ENCODE measurements at places on chromosomes 4 and X.

- DNase-seq, result no peak
Observed at GRCh38 chr4:170599894-170600293, 510.1 kb upstream of the AADAT start.

GRCh38 chr4:140861359-140862176 lies 105.4 kb upstream of the TBC1D9 start:
- peak; percentile 77 for DNase-seq

DNA sequence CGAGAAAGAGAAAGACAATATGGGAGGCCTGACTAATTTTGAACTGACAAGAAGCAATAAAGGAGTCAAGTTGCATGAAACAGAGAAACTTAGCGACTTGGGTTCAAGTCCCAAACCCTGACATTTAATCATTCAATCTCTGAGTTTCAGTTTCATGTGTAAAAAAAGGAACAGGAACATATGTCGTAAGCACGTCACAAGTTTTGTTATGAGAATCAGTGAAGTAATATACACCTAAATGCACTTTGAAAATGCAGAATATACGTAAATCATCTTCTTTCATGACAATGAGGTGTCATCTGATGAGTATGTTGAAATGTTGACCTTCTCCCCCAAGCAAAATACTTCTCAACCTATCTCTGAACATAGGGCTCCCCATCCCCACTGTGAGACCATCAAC lies 10.4 kb downstream of the ACOT9 start:
- no peak for DNase-seq

DNA sequence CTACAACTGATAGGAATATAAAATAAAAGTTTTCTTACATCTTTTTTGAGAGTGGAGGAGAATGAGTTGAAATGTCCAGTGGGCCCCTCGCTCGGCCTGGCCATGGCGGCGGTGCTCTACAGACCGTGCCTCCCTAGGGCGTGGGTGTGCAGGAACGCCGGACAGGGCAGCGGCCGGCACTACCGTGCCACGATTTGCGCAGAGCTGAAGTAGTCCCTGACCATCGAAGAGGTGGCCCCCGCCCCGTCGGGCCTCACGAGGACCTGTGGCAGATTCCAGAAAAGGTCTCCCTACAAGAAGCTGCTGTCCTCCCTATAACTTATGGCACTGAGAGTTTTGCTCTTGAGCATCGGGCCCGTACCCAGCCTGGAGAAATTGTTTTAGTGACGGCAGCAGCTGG lies 228.9 kb upstream of the ARHGAP24 start:
- no peak for DNase-seq

- no peak for DNase-seq
Observed at GRCh38 chrX:42837747-42838146, 59.8 kb upstream of the PPP1R2C start.

GRCh38 chr4:112140536-112140935 lies 4.7 kb upstream of the FAM241A start:
- no peak for DNase-seq

DNA sequence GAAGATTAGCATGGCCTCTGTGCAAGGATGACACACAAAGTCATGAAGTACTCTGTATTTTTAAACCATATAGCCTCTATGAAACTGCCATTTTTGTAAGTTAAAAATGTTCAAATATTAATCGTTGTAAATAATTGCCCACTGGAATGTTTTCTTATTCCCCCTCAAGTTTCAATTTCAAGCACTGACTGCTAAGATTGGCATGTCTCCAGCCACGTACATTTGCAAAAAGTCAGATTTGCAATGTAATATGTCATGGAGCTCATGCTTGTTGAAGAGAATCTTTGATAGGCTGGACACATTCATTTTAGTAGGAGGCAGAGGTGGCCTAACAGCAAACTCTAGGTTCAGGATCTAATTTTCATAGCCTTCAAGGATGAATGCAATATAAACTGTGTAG lies 124.7 kb downstream of the CBR4 start:
- no peak for DNase-seq

DNA sequence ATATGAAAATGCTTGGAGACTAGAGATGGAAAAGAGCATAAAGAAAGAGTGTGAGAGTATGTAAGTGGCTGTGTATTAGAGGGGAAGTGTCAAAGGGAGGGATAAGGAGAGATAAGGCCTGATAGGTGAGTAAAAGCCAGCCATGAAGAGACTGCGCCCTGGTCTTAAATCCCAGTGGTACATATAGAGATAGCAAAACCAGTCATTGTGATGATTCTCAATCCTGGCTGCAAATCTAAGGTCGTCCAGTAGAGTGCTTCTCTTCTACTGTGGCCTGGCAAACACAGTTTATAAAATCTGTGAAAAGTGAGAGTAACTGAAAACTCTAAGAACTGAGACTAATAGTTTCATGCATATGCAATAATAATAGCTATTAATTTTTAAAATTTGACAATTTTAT lies 86.9 kb downstream of the MAB21L2 start:
- DNase-seq, result no peak

GRCh38 chrX:7730071-7730470 lies 112.9 kb upstream of the VCX start:
- DNase-seq, result no peak

- no peak for DNase-seq
Observed at GRCh38 chr4:7590189-7590588, 155.5 kb upstream of the PSAPL1 start.

- no peak for DNase-seq
Observed at GRCh38 chrX:119942173-119942819, 1.3 kb downstream of the NKAP start.

All from HS-27A (cell line).